Mammary epithelial cell (primary cell): ENCODE measurements at places on chromosomes 11 and 22. TPM values are rescaled to one million over a fixed set of nuclear protein-coding genes. Genes with fewer than 3 reads are reported as not detected.

GRCh38 chr11:64001484-64002420 lies 15.5 kb downstream of the OTUB1 start:
- DNase-seq, result no peak

- no peak for DNase-seq
Observed at GRCh38 chr11:20351751-20352262, 11.7 kb upstream of the HTATIP2 start.

GRCh38 chr11:313787-314553 lies at the start of gene IFITM1:
TSS of gene IFITM1 (plus strand) at chr11:314040. CDS start at chr11:314171, 131 bp downstream.
- peak; percentile 33 for DNase-seq

DNA sequence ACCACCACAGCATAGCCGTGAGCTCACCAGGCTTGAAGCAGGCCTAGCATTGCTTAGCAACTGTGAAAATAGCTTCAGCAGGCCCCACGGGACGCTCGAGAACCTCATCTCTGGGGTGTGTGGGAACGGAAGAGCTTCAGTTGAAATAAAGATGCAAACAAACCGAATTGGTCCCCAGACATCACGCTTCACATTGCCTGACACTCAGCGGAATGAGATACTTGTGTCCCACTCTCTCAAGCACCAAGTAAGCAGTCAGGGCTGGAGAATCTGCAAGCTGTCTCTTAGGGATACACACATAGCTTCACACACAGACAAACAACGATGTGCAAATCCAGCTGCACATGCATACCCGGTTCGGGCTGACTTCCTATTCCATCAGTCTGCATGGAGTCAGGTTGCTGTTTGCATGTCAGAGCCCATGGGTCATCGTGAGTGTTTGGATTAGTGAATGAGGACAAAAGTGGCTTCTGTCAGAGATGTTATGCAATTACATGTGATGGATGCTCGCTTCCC lies 205.7 kb downstream of the SNX19 start:
- DNase-seq, result no peak

- DNase-seq, result no peak
Observed at GRCh38 chr11:95450547-95451123, 219.6 kb upstream of the SESN3 start.

- peak; percentile 17 for DNase-seq
Observed at GRCh38 chr22:30241576-30242371, 4.8 kb downstream of the LIF start.

DNA sequence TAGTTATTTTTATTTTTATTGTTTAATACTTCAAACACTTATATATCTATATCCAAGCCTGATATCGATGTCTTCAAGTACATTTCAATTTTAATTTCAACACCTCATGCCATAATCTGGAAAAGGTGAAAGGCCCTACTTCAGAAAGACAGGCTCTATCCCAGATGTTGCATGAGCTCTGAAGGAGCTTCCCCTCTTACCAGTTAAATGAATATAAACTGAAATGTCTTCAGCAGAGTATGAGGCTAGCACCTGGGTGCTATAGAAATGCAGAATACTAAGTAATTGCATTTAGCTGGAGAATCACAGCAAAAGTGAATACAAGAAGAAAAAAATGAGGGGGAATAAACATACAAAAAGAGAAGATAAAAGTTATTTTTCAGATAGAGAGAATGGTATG lies 11.5 kb upstream of the GRIA4 start:
- no peak for DNase-seq

DNA sequence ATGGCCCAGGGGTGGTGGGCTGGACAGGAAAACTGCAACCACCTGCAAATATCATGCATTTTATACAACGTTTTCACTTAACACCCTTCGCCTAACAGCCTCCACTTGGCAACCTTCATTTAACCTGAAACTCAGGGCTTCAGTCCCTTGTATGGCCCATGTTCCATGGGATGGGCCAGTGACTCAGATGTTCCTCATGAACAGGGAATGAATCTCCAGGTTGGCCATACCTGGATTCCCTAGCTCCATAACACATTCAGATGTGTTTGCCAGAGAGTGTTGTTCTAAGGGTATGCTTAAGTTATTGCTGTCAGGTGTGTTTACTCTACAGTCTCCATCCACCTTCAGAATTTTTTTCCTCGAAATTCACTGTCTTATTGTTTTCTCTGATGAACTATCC lies 316.9 kb downstream of the JRKL start:
- peak; percentile 20 for DNase-seq

DNA sequence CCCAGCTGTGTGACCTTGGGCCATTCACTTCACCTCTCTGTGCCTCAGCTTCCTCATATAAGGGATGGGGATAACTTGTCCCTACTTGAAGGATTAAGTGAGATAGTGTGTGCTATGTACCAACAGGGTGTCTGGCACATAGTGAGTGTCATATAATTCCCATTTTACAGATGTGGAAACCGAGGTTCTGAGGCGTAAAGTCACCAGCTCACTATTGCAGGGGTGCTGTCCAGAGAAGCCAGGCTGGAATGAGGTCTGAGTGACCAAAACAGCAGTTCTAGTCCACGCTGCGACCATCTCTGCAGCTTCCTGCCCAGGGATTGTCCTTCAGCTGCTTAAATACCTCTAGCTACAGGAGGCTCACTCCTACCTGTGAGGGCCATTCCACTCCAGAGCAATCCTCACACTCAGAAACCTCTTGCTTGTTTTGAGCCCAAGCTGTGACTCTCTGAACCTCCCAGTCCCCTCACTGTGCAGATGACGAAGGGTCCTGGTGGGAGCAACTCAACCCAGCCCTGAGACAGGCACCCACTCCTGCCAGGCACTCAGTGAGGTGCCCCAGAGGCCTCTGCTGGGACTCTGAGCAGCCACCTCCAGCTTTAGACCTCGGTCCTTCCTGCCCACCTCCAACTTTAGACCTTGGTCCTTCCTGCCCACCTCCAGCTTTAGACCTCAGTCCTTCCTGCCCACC lies 5.8 kb downstream of the MB start:
- no peak for DNase-seq

DNA sequence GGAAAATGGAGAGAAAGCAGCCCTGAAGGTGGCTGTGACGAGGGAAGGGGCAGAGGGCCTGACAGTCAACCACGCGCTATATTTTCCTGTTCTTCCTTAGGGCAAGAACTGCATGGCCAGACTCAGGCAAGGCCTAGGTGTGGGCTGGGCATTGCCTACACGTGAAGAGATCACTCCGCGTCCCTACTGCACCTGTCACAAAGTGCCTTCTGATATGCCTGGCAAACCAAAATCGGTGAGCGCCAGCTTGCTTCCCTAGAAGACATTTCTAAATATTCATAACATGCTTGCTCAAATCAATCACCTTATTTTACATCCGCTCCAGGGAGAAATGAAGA lies 6.3 kb downstream of the TMEM121B start:
- DNase-seq, result no peak

The CBLIF gene
- total RNA-seq, result not detected in 2 replicates

The ANO5 gene
- under 0.01 TPM for total RNA-seq

The BARX2 gene
- total RNA-seq, result not detected in 2 replicates

The RGL4 gene
- not detected in 2 replicates for total RNA-seq
